CD4-positive, alpha-beta T cell (primary cell): ENCODE measurements at places on chromosomes 5 and 9.
A peak's percentile ranks its signal among the peaks of the same experiment; 100 is the strongest.

DNA sequence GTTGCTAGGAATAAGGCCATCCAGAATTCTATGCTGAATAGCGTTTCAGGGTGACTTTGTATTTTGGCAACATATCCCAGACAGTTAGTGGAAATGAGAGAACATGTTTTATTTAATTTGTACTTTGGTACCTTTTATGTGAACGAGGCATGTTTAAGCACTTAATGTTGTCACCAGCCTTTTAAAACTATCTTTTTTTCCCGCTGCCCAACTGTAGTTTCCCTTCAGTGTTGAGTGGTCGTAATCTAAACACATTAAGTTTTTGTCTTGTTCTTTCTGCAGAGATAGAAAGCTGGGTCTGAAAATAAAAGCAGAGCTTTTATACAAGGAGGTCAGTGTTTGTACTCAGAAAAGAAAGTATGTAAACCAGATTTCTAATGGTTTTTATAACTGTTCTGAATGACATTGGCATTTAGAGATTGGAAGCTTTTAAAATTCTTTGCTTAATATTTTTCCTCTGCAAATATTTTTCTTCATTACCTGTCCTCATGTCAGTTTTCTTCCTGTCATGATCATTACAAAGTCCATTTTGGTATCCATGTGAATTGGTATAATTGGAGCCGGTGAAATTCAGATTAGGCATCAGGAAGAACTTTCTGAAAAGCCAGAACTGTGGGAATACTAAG is 100.7 kb downstream of the ARHGEF28 start:
- no peak for DNase-seq

DNA sequence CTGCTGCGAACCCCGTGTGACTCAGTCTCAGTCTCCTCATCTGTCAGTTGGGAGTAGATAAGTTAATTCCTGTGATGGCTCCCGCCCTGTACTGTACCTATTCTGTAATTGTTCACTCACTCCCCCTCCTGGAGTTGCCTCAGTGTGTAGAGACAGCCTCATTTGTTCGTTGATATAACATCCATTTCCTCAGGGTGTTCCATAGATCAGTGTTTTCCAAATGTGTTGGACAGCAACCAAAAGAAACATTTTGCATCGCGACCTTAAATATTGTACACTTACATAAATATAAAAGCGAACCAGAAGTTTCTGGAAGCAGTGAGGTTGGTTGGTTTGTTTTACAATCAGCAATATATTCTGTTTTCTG is 698 bp downstream of the NFX1 start:
- no peak for DNase-seq

DNA sequence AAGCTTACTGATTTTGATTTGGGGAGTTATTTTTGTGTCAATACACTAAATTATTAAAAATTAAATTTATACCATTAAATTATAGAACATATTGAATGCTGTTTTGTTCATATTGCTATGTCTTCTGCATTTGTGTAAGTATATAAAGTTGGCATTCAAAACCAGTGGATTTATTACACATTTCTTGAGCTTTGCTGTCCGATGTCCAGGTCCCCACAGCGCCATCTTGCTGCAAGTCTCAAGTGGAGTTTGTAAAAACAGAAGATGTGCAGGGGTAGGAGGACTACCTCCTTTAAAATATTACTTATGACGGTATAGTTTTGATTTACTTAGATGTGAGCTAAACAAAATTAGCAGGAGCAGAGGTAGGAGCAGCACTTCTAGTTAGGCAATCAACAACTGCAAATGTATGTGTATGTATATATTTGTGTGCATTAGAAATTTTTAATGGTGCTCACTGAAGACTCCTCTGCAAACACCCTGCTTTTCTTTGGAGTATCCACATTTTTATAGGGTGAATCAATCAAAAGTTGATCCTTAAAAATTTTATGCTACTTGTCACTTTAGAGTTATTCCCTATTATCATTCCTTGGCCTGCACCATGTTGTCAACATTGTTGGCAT is 37.4 kb downstream of the CPEB4 start:
- peak; percentile 73 for DNase-seq

- no peak for DNase-seq
These were observed 55.3 kb downstream of the ERAP1 start for GRCh38 chr5:96752341-96753016.

DNA sequence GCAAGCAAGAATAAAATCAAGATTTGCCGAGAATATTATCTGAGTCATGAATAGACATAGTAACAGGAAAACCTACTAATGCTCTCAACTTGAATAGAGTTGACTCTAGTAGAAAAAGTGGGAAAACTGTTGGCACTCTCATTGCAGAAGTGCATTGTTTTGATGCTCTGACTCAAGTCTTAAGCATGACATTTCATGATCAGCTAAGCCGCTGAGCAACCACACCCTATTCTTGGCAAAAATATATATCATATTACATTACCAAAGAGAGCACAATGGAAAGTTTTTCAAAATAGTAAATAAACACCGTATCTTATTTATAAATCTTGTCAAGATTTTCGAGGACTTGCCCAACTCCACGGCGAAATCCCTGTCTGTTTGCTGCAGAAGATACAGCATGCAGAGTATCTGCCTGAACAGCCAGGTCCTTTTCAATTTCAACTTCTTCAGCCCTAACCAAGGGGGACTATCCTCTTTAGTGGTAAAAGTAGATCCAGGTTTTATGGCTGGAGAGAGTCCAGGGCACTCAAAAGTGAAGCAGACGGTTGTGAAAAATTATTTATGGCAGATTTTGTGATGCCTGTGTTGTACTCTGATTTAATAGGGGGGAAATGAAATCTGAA is 13.9 kb upstream of the ADAMTSL1 start:
- DNase-seq, result no peak

DNA sequence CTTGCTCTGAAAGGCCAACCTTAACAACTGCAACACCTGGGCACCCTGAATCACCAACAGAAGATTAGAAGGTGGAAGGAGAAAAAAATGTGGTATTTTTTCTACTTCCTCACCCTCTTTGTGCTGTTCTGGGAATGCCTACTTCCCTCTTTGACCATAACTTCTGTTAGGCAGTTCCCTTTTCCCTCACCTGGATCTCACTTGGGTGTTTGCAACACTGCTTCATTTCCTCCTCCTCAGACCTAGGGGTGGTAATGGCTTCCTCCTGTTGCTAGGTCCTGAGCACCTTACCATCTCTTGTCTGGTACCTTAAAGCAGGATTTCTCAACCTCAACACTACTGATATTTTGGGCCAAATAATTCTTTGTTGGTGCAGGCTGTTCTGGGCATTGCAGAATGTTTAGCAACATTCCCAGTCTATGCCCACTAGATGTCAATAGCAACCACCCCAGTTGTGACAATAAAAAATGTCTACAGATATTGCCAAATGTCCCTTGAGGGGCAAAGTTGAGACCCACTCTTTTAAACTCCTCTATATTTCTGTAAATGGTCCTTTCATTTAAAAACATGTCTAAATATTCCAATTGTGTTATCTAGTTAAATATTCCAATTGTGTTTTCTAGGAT is 300.0 kb upstream of the VLDLR start:
- DNase-seq, result no peak

- no peak for DNase-seq
These were observed 384.6 kb downstream of the SPOCK1 start for GRCh38 chr5:137114529-137114928.

GRCh38 chr5:72160959-72161358 is 53.7 kb downstream of the MAP1B start:
- DNase-seq, result no peak

DNA sequence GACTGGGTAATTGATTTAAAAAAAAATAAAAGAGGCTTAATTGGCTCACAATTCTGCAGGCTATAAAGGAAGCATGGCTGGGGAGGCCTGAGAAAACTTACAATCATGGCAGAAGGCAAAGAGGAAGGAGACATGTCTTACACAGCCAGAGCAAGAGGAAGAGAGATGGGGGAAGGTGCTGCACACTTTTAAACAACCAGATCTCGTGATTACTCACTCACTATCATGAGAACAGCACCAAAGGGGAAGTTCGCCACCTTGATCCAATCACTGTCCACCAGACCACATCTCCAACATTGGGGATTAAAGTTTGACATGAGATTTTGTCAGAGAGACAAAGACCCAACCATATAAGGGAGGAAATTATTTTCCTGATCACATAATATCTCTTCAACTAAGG is 138.8 kb upstream of the NR4A3 start:
- no peak for DNase-seq

DNA sequence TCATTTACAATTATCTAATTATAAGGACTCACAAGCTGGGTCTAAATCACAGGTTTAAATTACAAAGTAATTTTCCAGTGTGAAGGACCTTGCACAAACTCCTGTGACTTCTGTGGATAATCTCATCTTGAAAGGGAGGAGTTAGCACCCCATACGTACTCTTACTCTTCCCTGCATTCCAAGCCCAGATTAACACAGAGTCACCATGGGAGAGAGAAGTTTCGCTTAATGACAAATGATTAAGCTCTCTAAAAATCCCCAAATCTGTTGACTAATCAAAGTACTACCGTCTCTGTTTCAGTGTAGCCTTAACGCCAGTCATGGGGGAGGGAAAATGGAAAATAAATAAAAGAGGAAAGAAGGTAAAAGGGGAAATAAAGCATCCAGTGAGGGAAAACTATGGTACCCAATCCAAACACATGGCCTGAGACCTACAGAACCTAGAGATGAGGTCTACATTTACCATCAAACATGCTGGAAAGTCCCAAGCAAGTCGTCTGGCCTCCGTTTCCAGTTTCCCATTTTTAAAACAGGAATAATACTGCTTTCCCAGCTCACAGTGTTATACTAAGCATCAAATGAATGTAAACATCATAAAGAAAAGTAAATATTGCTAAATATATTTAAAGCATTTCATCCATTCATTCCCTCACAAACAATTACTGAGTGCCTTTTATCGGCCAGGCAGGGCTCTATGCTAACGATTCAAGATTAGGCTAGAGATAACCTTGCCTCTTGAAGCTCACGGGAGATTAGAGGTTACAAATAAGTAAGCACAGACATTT is 63.2 kb downstream of the PCA3 start:
- no peak for DNase-seq

DNA sequence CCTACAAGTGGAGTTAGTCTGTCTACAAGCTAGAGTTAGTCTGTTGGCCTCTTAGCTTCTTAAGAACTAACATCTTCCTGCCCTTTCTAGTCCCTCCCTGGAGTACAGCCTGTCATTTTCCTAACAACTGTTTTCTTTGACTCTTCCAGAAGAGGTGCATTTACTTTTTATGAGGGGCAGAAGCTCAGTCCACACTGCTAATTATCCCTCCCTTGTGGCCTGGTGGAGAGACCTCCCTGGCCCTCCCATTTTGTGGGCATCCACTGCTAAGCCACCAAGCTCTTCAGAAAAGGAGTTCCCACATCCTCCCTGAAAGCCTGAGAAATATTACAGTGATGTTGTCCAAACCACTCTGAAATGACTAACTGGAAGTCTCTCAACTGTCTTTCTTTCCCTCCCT is 8.0 kb downstream of the MAP1B start:
- DNase-seq, result no peak

DNA sequence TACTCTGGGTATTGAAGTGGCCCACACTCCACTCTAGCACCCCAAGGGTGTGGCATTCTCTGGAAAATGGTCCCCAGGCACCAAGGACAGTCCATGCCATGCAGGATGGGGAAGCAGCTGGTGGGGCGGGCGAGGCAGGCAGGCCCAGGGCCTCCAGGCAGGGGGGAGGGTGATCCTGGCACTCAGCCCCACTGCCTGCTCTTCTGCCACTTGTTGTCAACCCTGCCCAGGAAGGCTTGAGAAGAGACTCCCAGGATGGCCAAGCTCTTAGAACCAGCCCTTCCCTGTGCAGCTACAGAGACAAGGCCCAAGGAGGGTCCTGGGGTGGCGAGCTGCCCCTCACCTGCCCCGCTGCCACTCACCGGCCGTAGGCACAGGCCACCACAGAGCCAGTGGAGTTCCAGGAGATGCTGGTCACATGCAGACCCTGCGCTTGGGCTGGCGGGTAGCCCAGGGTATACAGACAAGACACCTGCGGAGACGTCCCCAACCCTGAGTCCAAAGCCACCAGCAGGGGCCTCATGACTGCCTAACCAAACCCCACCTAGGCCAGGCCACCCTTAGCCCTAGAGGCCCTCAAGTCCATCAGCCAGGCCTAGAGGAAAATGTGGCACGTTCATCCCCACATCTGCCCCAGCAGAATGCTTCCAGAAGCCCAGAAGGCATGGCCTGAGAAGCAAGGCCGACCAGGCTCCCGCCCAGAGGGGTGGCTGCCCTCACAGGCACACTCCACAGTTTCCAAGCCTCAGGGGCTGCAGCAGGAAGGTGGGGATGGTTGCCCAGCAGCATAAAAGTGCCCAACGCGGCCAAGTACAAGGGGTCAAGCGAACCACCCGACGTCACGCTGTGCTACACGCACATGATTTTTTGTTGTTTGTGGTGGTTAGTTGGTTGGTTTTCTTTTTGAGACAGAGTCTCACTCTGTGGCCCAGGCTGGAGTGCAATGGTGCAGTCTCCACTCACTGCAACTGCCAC is 19.8 kb downstream of the DYNC2I2 start:
- no peak for DNase-seq

GRCh38 chr9:84151236-84151635 is 170.6 kb downstream of the RMI1 start:
- DNase-seq, result no peak

DNA sequence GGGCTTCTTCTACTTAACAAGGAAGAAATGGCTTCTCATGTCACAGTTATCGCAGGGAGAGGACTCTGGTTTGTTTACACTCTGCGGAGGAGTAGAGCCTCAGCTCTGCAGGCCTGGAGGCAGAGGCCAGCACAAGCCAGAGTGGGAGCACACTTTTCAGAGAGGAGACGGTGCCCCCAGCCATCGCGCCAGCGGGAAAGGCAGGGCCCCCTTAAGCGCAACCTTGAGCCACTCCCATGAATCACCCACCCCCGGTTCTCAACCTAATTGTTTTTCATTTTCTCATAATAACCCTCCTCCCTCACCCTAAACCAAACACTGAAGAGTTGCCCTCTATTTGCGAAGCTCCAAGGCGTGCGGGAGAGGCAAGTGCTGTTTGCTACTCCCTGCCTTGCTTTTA is 208.4 kb upstream of the TBCA start:
- no peak for DNase-seq

DNA sequence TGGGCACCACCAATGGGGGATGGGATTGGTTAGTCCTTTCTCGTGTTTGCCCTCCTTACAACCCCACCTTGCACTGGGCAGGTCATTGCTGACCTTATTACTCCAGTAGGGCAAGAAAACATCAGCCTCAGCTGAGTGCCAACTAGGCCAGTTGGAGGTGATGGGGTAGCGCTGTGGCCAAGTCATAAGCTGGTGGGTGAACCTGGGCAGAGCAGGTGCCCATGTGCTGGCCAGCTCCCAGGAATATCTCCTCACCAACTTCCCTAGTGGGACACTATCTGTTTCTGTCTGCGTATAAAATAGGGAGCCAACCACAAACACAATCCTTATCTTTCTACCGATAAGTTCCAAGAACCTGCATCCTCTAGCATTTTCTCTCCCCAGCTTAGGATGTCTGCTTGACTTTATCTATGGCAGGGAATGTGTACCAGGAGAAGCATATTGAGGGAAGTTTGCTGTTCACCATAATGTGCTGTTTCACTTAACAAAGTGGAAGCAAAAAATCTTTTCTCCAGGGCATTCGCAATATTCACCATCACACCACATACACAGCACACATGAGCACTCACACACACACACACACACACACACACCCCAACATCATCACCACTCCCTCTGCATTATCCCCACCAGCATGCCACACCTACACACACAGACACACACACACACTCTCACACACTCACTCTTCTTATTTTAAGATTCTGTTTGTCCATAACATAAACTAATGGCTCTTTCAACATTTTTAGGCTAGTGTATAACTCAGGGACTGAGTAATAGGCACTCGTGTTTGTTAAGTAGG is 390.0 kb downstream of the ENC1 start:
- no peak for DNase-seq

- no peak for DNase-seq
These were observed 209.2 kb upstream of the MAP3K1 start for GRCh38 chr5:56606192-56606591.

- no peak for DNase-seq
These were observed 2.1 kb downstream of the NRARP start for GRCh38 chr9:137299938-137300337.
